ENCODE measurements at places on chromosomes 7 and 10.

DNA sequence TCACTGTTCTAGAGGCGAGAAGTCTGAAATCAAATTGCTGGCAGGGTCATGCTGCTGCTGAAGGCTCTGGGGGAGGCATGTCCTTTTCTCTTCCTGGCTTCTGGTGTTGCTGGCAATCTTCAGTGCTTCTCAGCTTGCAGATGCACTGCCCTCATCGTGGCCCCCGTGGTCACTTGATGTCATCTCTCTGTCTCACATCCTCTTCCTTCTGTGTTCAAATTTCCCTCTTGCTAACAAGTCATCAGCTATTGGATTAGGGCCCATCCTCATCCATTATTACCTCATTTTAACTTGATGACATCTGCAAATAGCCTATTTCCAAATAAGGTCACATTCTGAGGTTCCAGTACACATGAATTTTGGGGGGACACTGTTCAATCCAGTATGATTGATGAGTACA, 36.6 kb upstream of the SRGN start:
- peak; percentile 38 for DNase-seq

GRCh38 chr7:118753479-118753878, 529.0 kb downstream of the ANKRD7 start:
- DNase-seq: no peak

- no peak for DNase-seq
Observed at GRCh38 chr7:123502201-123502600, 32.2 kb downstream of the IQUB start.

DNA sequence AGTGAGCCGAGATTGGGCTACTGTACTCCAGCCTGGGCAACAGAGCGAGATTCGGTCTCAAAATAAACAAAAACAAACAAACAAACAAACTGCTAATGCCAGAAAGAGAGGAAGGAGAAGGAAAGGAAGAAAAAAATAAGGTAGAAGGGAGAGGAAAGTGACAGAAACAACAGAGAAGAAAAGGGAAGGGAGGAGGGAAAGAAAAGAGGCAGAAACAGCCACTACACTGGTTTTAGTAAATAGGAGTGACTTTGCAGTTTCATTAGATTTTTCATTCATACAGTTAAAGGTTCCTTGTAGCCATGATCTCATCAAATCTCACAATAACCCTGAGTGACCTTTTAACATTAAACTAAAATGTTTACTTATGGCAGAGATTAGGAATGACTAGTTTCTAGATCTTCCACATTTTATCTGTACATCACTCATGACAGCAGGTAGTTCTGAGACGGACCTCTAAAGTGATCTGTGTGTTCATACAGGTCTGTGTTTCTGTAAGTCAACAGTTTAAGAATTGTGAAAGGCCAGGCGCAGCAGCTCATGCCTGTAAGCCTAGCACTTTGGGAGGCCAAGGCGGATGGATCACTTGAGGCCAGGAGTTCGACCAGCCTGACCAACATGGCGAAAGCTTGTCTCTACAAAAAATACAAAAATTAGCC, 191.3 kb upstream of the KLF14 start:
- no peak for DNase-seq

DNA sequence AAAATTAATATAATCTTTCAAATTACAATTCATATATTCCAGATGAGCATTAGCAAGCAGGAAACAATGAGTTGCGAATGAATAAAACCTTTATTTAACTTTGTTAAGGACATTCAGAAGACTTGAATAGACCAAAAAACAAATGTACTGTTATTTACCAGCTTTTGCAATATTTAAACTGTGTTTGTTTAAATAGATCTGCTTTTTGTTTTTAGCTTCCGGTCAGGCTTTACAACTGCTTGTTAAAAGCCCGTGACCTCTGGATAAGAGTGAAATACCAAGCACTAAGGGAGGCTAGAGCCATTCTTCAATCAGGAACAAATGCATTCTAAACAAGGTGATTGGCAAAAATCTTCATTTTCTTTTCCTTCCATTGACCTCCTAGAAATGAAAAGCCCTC, 184.9 kb upstream of the GNAI1 start:
- no peak for DNase-seq

DNA sequence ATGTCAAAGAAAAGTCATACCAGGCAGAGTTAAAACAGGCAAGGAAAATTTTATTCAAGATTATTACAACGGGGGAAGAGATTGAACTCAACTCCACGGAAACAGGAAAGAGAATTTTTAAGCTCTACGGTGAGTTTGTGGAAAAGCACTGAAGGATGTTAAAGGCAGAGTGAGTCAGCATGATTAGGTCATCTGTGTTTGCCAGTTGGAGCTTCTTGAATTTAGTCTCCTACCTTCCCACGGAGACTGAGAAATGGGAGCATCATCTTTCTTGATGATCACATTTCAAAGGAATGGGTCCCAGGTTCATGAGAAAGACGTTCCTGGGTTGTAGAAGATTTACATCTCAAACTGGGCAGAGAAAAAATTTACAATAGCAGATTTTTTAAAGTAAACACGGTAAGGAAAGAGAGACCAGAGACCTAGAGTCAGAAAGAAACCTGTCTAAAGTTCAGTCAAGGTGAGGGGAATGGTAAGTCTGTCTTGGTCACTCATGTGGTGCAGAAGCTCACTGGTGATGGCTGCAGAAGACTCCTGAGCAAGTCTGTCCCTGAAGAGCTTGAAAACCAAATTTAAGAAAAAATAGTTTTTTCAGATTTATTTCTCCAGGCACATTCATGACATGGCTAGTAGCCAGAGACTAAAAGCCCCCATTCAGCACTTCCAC, 516.9 kb upstream of the LRRN3 start:
- DNase-seq: peak; percentile 27

DNA sequence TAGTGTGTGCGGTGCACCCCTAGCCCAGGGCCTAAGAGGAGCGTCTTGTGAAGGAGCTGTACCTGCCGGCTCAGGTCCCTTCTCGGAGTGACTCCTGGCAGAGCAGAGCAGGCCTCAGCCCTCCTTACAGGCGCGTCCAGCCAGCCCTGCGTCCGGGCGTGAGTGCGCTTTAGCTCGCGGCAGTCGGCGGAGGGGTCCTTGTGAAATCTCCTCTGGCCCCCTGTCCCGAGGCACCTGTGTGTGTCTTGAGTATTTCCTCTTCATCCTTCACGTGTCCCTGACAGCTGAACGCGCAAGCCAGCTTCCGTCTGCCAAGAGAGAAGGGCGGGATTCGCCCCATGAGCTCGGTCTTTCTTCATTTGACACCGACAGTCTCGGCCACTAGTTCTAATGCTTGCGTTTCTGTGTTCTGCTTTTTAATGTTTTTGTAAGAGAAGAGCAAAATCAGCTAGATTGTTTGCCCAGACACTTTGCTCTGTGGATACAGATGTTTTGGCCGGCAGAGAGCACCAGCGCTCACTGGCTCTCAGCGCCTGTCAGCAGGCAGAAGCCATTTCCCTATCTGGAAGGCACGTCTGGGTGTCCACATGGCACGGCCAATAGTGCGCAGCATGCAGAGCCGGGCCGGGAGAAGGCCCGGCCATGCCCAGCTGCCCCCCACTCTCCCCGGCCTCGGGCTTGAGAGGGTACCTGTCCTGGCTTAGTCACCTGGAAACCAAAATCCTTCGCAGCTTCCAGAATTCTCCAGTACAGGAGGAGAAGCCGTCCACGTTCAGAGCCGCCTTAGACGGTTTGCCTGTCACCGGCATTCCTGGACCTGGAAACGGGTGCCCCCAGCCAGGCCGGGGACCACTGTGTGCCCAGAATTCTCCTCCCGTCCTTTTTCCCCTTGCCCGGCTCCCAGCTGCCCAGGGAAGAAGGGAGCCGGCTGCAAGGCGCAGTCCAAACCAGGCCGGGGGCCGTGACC, 7.0 kb downstream of the GET4 start:
- no peak for DNase-seq

DNA sequence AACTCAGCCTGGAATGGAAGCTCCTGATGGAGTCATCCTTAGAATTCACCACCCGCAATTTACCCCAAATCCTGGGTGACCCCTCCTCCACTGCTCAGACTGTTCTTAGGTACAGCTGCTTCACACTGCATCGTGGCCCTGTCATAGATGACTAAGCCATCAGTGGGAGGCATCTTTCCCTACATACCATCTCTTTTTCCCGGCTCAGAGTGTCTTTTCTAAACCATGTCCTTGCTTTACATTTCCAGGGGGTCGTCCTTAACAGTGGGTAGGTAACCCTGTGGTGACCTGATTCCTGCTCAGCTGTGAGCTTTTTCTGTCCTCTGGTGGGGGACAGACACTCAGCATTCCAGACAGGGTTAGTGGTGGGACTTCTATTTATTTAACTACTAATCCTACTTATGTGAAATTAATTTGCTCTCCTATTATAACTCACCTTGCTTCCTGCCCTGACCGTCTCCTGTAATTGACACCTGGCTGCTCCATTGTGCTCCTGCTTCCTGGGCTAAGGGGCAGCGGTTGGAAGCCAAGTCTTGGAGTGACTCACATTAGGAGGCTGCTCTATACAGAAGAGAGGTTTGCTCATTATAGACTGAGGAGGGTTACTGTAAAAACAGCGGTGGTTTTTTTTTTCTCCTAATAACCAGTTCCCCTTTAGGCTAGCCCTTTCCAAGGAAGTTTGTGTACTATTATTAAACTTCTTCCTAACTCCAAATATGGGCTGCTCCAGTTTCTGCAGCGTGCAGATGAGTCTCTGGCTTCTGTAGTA, 40.6 kb downstream of the PYROXD2 start:
- peak; percentile 51 for DNase-seq

GRCh38 chr7:104133238-104133637, 74.6 kb downstream of the ORC5 start:
- no peak for DNase-seq

- DNase-seq: no peak
Observed at GRCh38 chr10:56472978-56473377, 111.9 kb upstream of the ZWINT start.

DNA sequence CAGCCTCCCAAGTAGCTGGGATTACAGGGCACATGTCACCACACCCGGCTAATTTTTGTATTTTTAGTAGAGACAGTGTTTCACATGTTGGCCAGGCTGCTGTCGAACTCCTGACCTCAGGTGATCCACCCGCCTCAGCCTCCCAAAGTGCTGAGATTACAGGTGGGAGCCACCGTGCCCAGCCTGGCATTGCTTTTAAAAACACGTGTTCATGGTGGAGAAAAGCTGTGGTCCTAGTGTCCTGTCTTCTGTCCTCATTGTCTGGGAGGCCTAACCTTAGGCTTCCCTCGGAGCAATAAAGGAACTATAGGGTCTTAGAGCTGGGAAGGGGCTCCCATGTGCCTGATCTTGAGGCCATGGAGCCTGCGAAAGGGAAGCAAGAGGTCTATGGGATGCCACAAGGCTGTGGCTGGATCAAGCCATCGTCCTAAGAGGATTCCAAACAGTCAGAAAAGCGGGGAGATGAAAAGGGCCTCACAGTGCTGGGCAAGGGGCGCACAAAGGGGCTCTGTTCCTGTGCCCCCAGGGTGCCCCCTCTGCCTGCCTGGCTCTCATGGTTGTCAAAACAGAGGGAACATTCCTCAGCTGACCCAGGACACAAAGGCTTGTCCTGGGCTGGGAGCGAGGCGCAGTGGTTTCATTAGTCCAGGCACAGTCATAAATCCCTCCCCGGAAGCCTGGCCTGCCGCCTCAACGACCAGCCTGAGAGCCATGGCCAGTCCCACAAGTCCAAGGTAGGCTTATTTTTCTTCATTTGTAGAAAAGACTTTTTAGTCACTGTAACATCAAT, 106.6 kb upstream of the TNS3 start:
- DNase-seq: no peak

DNA sequence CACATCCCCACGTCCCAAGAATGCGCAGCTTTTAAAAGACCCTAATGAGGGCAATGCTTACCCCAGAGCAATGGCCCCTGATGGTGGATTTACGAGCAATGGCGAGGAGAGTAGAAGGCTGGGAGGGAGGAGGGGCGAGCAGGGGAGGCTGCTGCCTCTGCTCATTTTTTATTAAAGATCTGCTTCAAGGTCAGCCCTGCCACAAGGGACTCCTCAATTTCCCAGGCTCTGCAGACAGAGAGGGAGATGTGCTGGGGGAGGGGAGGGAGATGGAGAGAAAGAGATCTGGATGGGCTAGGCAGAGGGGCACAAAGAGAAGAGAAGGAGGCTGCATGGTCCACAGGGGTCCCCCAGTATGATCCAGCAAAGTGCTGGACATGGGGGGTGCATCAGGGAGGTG, 7.8 kb upstream of the SRRM3 start:
- no peak for DNase-seq

DNA sequence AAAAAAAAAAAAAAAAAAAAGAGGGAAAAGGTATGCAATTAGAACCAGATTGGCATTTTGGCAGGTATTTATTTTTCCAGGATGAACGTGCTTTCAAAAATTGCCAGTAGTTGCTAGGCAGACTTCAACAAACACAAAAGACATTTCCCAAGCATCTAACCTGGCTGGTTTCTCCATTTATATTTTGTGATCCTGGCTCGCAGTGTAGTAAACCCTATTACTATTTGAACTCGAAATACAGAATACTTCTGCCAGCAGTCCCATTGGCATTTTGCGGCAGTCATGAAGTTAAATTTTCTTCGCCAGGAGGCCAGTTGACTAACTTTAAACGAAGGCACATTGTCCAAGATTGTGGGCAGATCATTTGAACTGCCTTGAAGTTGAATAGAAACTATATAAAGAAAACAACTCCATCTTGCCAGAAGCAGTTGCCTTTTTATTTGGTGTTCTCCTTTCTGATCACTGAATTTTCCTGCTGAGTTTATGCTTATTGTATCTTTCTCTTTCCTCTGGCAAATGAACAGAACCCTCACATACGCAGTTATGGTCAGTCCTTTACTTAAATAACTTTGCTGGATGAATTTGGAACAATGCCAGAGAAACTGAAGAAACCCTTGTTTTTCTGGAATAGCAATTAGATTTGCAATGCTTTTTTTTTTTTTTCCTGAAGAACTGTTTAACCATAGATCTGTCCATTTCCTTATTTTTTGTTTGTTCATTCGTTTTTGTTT, 132.9 kb downstream of the BICC1 start:
- peak; percentile 61 for DNase-seq

DNA sequence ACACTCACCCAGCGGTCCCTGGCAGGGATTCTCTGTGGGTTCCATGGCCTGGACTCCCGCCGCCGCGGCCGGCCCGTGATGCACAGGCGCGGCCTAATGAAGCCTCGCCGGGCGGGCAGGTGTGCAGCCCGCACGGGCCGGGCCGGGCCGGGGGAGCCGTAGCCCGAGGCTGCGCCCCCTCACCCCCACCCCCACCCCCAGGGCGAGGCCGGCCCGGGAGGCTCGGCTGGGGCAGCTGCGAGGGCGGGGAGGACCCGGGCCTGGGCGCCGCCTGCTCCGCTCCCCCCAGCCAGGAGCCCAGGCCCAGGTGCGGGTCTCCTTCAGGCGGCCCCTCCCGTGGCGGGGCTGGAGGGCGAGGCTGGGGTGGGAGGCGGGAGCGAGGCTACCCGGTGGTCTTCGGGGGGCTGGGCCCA, at the start of gene NOBOX:
Gene NOBOX (minus strand): TSS at position 45 of the 413 bp plus-strand sequence.
- DNase-seq: no peak

DNA sequence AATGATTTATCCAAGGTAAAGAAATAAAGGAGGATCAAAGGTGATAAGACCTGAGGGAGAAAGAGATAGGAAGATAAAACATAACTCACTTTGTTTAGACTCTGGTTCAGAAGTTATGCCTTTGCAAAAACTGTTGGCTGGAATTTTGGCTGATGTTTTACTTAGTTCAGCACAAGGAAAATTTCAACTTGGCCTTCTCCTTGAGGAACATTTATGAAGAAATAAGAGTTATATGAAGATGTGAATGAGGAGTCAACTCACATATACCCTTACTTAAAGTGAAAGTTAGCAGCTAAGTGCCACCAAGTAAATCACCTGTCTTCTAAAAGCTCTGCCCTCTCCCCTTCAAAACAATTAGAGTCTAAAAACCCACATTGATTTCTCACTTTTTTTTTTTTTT, 39.7 kb upstream of the COL1A2 start:
- no peak for DNase-seq

- no peak for DNase-seq
Observed at GRCh38 chr10:49837051-49837478, 74.9 kb upstream of the OGDHL start.

GRCh38 chr7:27250557-27251070, 8.0 kb downstream of the EVX1 start:
- no peak for DNase-seq

All from AG10803 (cell line).